Right ventricle myocardium inferior (tissue), 1 donor: ENCODE measurements at places on chromosomes 2 and 18.
A peak's percentile ranks its signal among the peaks of the same experiment; 100 is the strongest.

GRCh38 chr2:1808981-1809422 lies 64.7 kb upstream of the PXDN start:
- no peak for DNase-seq

GRCh38 chr2:217090024-217090473 lies 230.2 kb upstream of the TNP1 start:
- DNase-seq = no peak

DNA sequence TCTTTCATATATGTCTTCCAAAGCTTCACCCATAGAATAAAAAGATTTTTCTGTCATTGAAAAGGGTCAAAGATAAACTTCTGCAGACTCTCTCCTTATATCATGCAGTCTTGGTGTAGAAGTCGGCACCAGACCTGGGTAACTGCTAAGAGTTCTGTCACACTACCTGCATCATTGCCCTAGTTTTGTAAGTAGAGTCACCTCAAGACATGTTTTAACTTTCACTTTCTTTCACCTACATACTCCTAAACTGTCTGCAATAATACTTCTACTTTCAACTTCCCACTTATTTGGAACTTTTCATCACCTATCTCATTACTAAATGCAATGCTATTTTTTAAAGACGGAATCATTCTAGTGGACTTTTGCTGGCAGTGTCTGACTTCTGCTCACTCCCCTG lies 475.6 kb upstream of the VRK2 start:
- no peak for DNase-seq

- DNase-seq = no peak
Observed at GRCh38 chr2:35606394-35606793, 749.2 kb upstream of the CRIM1 start.

GRCh38 chr2:156663757-156664409 lies 227.7 kb downstream of the GPD2 start:
- DNase-seq = no peak

GRCh38 chr2:70743677-70744076 lies 24.3 kb downstream of the ADD2 start:
- DNase-seq = no peak

DNA sequence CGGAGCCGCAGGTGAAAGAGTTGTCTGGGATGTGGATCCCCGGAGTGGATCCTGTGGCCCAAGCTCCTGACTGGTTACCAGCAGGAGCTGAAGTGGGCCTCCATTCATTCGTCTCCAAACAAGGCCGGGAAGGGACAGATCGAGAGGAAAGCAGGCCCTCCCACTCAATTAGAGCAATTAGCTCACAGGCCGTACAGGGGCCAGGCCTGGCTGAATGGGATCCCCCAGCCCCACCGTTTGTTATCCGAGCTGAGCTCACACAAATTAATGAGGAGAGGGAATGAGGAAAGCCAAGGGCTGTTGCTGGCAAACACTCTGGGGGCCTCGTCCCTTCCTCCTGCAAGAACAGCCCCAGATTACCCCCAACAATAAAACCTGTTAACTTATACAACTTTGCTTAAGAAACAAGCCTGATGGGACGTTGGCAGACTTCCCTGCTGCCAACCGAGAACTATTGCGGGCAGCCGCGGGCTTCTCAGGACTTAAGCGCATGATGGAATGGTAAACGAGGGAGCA lies 338.0 kb downstream of the BCL11A start:
- DNase-seq = peak; percentile 33

DNA sequence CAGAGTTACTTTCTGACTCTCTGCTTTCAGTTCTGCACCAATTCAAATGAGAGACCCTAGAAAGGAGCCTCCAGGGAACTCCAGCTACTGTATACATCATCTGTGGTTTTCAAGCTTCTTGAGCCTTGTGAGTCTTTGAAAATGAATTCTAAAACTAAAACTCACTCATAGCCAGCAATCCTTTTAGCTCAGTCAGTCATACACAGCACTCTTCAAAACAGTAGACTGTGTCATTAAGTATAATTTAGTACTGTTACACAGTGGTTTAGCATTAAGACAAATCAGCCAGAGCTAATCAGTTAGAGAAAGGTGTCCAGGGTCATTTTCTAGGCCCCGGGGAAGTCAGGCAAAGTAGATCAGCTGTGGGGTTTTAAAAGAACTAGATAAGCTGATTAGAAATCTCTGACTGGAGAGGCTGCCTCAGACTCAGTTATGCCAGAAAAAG lies 322.1 kb upstream of the THUMPD2 start:
- DNase-seq = no peak

DNA sequence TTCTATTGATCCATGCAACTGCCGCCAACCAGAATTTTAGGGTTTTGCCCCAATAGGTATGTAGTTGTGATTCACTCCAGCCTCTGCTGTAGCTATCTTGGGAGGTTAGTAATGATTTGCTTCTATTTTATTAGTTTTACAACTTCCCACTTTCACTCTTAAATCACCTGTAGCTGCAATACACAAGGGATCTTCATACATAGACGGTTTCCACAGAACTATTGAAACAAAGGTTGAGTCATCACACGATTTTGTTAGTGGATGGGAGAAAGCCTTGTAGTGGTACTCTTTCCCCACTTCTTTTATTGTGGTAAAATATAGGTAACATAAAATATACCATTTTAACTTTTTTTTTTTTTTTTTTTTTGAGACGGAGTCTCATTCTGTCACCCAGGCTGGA lies 104.2 kb upstream of the SPRED2 start:
- no peak for DNase-seq

GRCh38 chr18:22309191-22309590 lies 108.5 kb downstream of the CTAGE1 start:
- DNase-seq = no peak

GRCh38 chr2:127437781-127438726 lies 19.8 kb downstream of the PROC start:
- DNase-seq = no peak

DNA sequence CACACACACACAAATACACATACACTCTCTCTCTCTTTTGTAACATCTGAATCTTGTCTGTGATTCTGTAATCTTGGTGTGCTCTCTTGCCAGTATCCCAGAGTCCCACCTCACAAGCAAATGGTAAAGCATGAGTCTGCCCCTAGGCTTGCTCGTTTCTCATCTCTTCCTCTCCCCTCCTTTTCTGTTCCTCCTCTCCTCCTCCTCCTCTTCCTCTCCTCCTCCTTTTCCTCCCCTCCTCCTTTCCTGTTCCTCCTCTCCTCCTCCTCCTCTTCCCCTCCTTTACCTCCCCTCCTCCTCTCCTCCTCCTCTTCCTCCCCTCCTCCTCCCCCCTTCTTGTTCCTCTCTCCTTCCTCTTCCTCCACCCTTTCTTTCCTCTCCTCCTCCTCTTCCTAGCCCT lies 59.0 kb downstream of the TNFRSF11A start:
- no peak for DNase-seq

- DNase-seq = peak; percentile 81
Observed at GRCh38 chr2:223613017-223613950, 11.1 kb upstream of the SCG2 start.

- DNase-seq = no peak
Observed at GRCh38 chr2:12270876-12271588, 445.7 kb upstream of the TRIB2 start.

GRCh38 chr2:61045999-61046398 lies 19.7 kb upstream of the SANBR start:
- DNase-seq = no peak

DNA sequence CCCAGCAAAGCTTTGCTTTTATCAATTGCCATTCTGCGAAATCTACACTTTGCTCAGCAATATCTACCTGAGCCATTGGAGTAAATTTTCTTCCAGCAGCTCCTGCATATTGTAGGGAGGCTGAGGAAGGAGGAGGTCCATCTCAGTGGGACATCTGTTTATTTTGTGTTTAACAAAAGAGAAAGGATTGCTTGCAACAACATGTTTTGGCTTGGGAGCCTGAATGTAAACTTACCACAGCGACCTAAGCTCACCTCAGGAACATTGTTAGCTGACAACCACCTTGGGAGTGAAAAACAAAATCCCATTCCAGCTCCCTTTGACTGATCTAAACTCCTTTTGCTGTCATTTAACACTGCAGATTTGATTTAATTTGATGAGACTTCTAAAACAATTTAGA lies 356.1 kb downstream of the SS18 start:
- DNase-seq = no peak

DNA sequence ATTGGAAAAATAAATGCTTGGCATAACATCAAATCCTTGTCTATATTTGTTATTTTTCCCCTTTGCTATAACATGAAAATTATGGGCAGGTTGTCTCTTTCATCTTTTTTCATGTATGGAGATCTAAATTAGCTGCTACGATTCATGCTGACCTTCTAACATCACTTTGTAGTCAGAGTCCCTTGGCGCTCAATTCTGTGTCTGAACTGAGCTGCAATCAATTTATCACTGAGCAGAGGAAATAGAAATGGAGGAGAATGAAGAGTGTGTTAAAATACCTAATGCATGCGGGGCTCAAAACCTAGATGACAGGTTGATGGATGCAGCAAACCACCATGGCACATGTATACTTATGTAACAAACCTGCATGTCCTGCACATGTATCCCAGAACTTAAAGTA lies 168.9 kb downstream of the CDH7 start:
- no peak for DNase-seq

DNA sequence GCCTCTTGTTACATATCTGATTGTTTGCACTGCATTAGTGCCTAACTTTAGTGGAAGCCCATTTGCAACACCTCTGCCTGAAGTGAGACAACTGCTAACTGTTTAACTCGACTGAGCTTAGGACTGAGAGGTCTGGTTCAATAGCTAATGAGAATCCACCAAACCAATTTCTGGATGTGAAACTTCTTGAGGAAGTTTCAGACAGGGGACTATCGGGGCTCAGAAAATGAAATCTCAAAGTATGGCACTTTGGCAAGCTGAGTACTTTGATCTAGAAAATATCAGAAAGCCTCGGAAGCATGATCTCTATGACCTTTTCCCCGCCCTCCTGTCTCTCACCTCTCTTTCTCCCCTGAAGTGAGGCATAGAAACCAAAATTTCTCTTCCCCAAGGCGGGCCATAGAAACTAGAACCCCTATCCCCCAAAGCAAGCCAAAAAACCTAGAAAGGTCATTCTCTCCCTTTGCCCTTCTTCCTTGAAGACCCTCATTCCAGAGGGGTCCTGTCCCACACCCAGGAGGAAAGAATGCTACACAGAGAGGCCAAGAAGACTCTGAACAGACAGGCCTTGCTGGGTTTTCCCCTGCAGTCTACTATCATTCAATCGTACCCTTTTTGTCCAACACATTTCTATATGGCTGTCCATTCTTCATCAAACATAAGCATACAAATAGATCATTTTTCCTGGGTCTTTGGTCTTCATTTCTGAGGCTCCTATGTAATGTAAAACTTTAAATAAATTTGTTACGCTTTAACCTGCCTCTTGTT lies 69.6 kb upstream of the CREB1 start:
- DNase-seq = no peak

- no peak for DNase-seq
Observed at GRCh38 chr2:75087736-75088135, 111.6 kb downstream of the TACR1 start.

DNA sequence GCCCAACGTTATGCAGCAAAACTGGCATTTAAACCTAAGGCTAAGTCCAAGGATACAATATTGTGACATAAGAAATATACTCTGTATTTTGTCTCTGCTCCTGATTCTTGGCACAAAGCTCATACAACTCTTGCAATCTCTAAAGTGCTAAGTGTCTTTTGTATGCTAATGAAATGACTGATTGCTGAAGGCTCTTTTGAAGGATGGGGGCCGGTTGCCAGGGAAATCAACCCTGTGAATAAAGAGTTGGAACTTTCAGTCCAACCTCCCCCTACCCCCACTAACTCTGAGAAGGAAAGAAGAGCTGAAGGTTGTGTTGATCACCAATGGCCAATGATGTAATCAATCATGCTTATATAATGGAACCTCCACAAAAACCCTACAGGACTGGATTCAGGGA lies 40.3 kb downstream of the SESTD1 start:
- DNase-seq = no peak

DNA sequence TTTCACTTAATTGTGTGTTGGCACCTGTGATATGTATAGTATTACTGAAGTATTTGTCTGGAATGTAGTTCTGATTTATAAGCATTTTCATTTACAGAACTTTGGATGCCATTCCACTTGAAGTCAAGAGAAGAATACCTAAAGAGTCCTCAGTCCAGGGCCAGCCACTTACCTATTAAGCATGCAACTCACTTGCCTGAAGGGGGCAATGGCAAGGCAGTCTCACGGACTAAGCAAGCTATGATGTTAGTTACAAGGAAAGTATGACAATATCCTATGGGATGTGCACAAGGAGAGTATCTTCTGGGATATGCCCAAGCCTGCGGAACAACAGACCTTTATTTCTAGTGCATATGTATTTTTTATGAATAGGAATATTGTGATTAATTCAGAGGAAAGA lies 369.4 kb upstream of the GCFC2 start:
- no peak for DNase-seq

DNA sequence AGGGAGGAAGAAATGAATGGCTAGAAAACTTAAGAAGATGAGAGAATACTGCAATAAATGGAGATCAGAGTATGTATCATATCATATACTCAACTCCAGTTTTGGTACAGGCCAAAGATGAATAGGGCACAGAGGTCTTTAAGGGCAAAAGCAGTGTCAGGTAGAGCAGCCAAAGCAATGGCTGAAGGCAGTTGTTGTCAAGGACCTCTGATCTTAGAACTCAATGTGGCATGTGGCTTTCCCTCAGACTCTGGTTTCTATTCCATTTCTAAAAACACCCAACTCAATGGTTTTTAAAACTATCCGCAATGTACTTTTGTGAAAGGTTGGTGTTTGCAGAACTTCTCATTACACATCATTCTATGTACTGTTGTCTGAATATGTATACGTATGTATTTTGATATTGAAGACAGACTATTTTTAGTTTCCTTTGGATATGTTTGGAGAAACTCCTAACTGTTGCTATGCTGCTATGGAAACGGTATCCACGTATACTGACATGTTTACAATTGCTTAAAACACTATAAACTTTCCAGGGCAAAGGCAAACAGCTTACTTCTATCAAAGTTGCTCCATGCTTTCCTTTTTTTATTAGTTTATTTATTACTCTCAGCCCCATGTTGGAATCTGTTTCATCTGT lies 58.1 kb upstream of the PELI1 start:
- DNase-seq = no peak

- no peak for DNase-seq
Observed at GRCh38 chr2:66521291-66521922, 86.5 kb downstream of the MEIS1 start.

- DNase-seq = no peak
Observed at GRCh38 chr18:5868218-5868854, 27.0 kb downstream of the TMEM200C start.

- DNase-seq = no peak
Observed at GRCh38 chr2:240111253-240111652, 24.9 kb downstream of the COPS9 start.

- DNase-seq = no peak
Observed at GRCh38 chr2:54850171-54851122, 127.0 kb downstream of the EML6 start.

GRCh38 chr18:24516261-24516660 lies 55.8 kb downstream of the HRH4 start:
- no peak for DNase-seq

- DNase-seq = no peak
Observed at GRCh38 chr2:33420726-33421125, 55.7 kb upstream of the RASGRP3 start.

DNA sequence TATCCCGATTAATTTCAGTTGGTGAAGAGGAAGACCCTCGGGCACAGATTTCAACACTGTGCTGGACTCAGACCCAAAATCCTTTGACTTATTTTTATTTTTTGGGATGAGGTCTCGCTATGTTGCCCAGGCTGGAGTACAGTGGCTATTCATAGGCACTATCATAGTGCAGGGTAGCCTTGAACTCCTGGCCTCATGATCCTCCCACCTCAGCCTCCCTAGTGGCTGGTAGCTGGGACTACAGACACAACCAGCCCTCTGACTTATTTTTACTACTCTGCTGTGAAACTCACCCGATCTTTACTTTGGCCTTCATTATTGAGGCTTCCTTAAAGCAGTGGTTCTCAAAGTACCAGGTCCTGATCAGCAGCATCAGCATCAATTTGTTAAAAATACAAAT lies 18.2 kb upstream of the ADAM17 start:
- DNase-seq = no peak
